ENCODE measurements at places on chromosomes 4 and X.

DNA sequence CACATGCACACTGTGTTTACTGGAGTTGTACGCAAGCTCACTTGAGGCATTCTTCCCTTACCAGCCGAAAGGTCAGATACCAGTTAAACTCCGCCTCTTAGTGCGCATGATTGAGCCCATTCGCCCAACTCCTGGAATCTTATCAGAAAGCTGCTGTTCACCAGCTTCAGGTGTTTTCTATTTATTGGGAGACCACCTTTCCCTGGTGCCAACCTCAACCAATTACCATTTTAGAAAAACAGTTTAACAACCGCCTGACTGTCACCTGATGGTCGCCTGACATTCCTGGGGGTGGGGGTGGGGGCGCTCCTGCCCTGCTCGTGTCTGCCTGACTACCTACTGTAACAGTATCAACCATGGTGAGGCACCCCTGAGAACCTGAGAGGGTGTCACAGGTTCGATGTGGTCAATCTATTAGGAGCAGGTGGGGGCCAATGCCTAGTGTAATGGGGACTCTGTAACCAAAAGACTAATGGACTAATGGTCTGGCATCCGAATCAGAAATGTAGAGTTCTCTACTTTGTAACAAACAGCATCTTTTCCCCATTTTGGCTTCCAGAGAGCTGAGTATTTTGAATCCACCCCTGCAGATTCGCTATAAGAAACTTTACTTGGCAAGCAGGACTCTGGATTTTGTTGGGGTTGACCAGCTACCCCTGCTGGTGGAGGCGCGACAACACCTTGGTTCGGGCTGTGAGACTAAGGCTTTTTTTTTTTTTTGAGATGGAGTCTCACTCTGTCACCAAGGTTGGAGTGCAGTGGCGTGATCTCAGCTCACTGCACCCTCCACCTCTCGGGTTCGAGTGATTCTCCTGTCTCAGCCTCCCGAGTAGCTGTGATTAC, 58.2 kb upstream of the ZNF157 start:
- DNase-seq = peak; percentile 45

DNA sequence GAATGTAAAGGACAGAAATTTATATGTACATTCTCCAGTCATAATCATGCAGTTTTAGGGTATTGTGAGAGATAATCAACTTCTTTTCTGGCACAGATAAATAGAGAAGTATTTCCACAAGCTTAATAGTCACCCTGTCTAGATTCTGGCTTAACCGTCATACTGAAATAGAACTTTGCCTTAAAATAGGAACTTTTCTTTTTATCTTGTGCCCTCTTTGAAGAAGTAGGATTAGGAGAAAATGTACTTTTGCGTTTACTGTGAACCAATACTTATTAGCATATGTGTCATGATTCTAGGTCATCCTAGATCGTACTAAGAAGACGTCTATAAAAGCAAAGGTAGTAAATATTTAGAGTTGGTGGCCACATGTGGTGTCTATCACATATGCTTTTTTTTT, 95.4 kb downstream of the NFKB1 start:
- DNase-seq = no peak

DNA sequence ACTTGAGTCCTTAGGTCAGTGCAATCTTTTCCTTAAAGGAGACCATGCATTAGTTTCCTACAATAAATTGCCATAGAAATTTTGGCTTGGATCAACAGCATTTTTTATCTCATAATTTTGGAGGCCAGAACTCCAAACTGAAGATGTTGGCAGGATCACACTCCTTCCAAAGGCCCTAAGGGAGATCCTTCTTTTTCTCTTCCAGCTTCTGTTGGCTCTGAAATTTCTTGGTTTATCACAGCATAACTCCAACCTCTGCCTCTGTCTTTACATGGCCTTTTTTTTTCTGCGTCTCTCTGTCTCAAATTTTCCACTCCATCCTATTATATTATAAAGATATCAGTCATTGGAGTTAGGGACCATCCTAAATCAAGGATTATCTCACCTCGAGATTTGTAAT, 282.2 kb downstream of the STIM2 start:
- DNase-seq = no peak

DNA sequence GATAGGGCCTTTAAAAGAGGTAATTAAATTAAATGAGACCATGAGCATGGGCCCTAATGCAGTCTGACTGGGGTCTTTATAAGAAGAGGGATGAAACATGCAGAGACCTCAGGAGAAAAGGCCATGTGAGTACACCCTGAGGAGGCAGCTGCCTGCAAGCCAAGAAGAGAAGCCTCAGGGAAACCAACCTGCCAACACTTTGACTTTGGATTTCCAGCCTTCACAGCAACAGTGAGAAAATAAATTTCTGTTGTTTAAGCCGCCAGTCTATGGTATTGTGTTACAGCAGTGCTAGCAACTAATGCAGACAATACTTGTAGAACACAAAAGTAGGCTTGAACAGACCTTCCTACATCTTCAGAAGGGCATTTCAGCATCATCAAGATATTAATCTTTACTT, 52.3 kb downstream of the SMAD1 start:
- no peak for DNase-seq

- no peak for DNase-seq
Observed at GRCh38 chr4:38603652-38604051, 60.3 kb upstream of the KLF3 start.

DNA sequence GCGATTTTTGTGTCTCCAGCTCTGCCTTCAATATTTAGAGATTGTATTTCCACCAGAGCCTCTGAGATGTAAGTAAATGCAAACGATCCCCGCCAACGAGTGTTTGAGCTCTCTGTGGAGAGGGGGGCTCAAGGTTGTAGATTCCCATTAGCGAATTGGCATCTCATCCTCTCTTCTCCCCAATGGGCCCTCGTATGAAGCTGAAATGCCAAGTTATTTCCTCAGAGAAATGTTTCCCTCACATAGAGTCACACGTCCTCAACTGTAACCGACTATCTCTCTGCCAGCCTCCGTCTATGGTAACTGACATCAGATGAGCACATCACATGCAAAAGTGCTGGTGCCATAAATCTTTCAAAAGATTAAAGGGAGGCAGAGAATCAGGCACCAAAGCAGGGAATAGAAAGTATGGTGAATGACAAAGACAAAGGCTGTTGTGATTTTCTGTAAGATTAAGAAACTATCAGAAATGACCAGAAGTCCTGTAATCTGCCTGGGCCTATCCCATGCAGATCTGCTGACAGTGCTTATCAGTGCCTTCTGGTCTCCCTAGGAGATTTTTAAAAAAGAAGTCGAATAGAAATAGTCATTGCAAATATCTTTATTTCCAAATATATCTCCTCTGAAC, 157.1 kb downstream of the PDGFRA start:
- DNase-seq = no peak

DNA sequence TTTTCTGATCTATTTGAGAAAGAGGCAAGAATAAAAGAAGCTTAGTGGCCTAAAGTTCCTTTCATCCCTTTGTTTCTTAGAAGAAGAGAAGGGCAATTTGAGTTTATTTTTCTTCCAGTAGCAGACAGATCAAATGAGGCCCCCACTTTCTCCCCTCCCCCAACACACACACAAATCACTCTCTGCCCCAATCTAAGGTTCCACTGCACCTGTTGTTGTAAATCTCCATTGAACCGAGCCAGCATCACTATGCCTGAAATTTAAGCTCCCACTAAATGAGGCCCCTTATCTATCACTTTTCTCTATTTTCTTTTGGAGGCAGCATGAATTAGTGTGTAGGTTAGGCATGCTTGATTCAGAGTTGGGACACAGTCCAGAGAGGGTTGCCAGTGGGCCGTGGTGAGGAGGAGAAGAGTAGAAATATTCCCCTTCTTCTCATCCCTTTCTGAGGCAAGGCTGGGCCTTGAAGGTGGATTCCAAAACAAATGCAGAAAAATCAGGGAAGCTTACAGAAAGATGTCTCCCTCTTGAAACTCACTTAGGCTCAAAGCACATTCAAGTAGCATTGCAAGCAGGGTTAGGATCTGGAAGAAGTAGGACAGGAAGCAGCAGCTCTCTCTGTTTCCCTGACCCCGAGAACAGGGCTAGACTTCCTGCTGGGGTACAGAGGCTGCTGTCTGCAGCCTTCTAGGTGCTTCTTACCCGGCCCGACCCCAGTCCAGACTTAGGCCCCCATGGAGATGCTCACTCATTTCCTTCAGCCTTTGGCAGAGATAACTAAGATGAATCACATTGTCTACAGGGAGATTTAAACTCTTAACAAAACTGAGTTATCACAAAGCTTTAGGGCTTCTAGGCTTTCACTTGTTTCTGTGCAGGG, 70.7 kb downstream of the RASL11B start:
- no peak for DNase-seq

- DNase-seq = no peak
Observed at GRCh38 chr4:138110815-138111214, 131.3 kb downstream of the SLC7A11 start.

DNA sequence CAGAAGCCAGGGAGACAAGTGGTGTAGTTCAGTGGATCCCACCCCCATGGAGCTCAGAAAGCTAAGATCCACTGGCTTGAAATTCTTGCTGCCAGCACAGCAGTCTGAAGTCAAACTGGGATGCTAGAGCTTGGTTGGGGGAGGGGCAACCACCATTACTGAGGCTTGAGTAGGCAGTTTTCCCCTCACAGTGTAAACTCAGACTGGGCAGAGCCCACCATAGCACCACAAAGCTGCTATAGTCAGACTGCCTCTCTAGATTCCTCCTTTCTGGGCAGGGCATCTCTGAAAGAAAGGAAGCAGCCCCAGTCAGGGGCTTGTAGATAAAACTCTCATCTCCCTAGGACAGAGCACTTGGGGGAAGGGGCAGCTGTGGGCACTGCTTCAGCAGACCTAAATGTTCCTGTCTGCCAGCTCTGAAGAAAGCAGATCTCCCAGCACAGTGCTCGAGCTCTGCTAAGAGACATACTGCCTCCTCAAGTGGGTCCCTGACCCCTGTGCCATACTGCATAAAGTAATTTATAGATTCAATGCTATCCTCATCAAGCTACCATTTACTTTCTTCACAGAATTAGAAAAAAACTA, 163.2 kb downstream of the HHIP start:
- DNase-seq = no peak

GRCh38 chr4:124936427-124936826, 223.9 kb upstream of the ANKRD50 start:
- no peak for DNase-seq

GRCh38 chr4:112509243-112510141, 6.5 kb downstream of the NEUROG2 start:
- DNase-seq = no peak

- DNase-seq = no peak
Observed at GRCh38 chr4:132823419-132823818, 325.7 kb upstream of the PCDH10 start.

DNA sequence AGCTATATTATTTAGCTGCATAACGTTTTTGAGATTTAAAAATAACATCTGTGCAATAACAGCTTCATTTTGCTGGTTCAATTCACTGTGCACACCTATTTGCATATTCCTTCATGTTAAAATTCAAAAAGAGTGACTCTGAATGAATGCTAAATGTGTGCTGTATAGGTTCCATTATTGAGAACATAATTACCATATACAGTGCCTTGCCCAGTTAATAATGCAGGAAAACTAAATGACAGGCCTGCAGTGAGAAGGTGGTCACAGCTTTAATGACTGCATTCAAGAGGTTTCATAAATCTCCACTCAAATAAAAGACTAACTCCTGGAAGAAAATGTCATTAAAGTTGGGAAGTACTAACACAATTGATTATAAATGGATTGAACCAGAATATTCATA, 1183.2 kb upstream of the ADGRL3 start:
- DNase-seq = no peak

DNA sequence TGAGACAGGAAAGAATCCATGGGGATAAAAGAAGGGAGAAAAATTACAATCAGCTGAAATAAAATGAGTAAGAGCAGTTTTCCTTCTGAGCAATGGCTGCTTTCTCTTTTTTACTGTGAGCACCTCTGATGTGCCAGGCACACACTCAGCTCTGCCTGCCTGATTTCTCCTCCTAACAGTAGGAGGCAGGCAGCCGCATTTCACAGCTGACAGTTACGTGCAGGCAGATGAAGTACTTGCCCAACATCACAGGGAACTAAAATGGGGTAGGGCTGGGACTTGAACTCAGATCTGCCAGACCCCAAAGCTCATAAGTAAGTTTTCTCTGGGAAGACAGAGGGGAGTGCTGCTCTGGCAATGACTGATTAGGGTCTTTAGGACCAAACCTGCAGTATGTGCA, 54.6 kb downstream of the C4orf50 start:
- DNase-seq = no peak

DNA sequence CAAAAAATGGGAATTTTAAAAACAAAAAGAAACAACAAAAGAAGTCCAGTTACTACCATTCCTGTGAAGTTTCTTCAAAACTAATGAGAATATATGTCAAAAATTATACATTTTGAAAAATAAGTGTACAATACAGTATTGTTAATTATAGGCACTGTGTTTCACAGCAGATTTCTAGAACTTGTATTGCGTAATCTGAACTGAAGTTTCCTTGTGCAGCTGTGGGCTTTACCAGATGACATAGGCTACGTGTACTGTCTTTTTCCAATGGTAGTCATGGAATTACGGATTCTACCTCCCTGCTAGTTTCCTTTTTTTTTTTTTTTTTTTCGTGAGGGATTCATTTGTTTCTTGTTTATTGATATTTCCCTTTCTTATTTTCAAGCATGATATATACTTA, 113.8 kb upstream of the GABRA2 start:
- DNase-seq = no peak

DNA sequence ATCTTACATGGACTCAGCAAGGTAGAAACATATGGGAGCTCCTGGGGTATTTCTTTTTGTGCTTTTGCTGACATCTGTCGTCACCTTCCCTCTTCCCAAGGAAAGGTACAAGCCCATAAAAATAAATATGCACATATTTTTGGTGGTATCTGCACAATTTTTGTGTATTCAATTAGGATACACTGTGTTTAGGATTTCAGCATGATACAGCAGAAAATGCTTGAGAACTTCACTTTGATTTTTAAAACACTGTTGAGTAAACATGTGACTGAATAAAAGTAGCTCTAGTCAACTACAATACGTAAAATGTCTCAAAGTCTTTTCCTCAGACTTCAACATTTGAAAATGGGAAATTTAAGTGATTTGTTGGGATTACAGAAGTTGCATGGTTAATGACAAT, 99.4 kb upstream of the SPANXC start:
- DNase-seq = no peak

- DNase-seq = no peak
Observed at GRCh38 chrX:101785142-101785541, 125.5 kb upstream of the ARMCX2 start.

GRCh38 chr4:151671541-151672059, 89.2 kb downstream of the GATB start:
- DNase-seq = no peak

GRCh38 chr4:27666943-27667342, 806.3 kb downstream of the STIM2 start:
- DNase-seq = no peak

DNA sequence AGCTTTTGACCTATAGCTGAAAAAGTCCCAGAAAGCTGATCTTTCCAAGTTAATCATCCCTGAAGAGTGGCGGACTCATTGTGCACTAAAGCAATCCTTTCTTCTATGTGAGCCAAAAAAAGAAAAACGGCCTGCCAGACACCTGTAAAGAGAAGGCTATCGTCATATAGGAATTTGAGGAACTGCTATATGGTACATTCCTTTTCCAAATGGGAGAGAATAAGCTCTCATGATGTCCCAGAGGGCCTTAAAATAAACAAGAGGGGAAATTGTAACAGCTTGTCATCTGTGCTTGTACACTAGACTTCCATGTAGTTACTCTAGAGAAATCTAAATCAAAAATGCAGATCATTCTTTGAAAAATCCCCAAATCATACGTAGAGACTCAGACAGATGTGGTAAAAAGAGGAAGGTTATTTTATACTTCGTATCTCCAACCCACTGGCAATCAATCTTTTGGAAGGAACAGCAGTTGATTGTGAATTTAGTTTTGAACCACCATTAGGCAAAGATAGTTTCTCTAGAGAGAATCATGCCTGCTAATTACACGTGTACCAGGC, 26.1 kb downstream of the GPR174 start:
- DNase-seq = no peak

- DNase-seq = no peak
Observed at GRCh38 chr4:118898684-118899138, 10.1 kb downstream of the SYNPO2 start.

Measured in activated CD4-positive, alpha-beta memory T cell treated with anti-CD3 and anti-CD28 coated beads, Interleukin-2, amount 10 ng/mL, durations not matched to agents 7 days and 5 days (primary cell).